ENCODE measurements at places on chromosomes 2 and 18.

- DNase-seq = no peak
Observed at GRCh38 chr18:49249521-49249920, 210.9 kb downstream of the DYM start.

DNA sequence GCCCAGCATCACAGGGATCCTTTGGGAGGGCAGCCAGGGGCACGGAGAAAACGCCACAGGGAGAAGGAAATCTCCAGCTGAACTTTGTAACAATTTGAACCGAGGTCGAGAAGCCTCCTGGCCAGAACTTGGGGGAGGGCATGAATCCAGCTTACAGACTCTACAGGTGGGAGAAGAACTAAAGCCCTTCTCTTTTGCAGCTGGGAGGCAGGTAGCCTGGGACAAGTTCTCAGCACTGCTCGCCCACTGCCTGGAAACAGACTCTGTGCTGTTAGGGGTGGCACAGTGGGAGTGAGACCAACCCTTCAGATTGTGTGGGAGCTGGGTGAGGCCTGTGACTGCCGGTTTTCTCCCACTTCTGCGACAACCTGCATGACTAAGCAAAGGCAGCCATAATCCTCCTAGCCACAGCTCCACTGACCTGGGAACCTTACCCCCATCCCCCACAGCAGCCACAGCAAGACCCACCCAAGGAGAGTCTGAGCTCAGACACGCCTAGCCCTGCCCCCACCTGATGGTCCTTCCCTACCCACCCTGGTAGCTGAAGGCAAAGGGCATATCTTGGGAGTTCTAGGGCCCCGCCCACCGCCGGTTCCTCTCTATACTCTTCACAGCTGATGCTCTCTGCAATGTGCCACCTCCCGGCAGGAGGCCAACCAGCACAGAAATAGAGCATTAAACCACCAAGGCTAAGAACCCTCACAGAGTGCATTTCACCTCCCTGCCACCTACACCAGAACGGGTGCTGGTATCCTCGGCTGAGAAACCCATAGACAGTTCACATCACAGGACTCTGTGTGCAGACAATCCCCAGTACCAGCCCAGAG lies 136.0 kb upstream of the SIX2 start:
- no peak for DNase-seq

DNA sequence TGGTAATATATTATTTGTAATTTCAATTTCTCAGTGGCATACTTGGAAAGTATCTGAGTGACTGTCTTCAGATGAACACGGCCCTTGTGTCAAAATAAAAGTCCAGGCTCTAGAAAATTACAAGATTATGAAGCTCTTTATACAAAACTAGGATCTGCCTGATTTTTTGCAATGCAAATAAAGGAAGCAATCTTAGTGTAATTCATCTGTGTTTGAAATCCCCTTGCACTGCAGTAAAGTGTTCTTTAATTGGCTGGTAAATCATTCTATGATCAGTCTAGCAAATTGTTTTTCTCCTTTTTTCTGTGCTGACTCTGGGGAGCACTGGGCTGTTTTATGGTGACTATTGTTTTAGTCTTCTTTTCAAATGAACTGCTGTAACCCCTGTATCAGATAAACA lies 1039.0 kb downstream of the SOCS6 start:
- DNase-seq = no peak

DNA sequence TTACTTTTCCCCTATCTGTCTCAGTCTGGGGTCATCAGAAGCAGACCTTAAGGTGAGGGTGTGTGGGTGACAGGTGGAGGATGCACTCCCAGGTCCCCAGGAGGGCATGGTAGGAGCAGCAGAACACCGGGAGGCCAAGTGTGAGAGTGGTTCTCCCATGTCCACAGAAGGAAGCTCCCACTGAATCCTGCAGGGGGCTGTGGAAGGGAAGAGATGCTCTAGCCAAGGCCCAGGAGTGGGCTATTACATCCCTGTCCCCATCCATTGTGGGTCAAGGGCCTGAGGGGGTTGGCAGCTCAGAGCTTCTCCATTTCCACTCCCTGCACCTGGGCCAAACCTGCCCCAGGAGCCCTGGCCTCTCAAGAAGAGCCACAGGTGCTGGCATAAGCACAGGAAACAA lies 86.4 kb upstream of the KCNE4 start:
- no peak for DNase-seq

DNA sequence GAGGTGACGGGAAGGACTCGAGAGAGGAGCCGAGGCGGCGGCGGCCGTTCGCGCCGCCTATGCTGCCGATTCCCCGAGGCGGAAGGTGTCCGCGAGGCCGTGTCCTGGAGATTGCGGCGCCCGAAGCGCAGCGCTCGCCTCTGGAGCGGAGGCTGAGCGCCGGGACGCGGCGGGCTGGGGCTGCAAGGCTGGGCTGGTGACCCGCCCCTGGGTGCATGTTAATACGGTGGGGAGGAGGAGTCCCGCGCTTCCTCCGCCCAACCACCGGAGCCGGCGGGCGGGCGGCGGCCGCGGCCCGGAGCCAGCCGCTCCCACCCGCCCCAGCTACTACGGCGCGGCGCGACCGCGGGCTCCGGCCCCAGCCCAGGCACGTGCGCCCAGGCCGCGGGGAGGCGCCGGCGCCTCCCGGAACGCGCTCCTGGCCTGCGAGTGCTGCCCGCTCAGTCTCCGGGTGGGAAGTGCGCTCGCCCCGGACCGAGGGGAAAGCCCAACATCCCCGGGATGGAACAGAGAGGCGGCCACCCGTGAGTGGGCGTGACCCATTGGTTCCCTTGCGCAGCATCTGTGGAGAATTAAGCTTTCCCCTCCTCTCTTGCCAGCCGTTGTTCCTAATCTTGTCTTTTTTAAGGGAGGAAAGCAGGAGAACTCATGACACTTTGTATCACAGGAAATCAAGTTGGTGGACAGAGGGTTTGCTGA lies at the start of gene DLGAP1:
TSS of gene DLGAP1 (minus strand) at position 195 of the 699 bp plus-strand sequence.
- DNase-seq = peak; percentile 2

DNA sequence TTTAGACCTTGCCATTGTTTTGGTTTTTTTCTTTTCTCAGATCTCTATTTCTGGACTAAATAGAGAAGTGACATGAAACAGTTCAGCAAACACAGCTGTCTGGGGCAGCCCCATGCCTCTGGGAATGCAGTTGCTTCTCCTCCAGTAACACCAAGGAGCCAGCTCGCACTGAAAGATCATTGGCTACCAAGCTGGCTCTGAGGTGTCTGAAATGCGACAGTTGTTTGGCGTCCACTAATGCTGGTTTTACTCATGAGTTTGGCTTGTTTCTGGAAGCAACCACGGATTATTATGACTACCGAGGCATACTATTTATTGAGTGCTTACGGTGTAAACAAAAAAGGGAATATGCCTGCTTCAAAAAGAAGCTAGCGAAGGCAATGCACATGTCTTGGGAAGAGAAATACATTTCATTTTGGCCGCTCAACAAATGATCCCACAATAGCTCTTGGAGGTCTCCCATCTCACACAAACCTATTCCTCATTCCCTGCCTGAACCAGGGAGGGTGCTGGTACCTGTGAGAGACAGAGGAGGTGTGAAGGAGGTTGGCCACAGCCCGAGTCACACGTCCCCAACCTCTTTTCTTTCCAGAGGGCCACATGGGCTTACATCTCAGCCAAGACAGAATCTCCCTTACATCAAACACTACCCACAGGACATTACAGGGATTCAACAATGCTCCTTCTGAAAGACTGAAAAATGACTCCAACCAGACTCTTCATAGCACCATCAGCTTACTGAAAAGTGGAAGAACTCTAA lies 37.5 kb upstream of the NEB start:
- DNase-seq = no peak

DNA sequence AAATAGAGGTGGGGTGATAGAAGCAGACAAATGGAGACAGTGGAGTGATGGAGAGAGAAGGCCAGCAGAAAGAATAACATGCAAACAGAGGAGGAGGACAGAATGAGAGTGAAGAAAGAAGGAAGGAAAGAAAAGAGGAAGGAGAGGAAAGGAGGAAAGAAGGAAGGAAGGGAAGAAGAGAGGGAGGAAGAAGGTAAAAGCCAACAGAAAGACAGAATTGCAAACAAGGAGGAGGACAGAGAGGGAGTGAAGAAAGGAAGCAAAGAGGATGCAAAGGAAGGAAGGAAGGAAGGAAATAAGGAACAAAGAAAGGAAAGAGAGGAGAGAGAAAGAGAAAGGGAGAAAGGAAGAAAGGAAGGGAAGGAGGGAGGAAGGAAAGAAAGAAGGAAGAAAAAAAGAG lies 444.0 kb downstream of the IRS1 start:
- no peak for DNase-seq

DNA sequence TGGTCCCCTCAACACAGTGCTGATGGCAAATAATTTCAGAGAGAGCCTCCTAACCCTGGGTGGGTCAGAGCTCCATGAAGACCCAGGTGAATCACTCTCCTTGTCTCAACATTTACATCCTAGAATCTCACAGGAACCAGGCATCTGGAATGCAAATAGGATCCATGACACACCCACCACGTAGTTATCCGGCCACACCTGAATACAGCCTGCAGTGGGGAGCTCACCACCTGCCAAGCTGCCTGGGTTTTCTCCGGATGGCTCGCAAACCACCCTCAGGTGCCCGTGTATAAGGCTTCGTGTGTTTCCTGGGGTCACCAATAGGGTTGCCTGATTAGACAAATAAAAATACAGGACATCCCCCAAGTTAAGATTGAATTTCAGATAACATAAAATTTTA lies 9.9 kb downstream of the CHST10 start:
- no peak for DNase-seq

DNA sequence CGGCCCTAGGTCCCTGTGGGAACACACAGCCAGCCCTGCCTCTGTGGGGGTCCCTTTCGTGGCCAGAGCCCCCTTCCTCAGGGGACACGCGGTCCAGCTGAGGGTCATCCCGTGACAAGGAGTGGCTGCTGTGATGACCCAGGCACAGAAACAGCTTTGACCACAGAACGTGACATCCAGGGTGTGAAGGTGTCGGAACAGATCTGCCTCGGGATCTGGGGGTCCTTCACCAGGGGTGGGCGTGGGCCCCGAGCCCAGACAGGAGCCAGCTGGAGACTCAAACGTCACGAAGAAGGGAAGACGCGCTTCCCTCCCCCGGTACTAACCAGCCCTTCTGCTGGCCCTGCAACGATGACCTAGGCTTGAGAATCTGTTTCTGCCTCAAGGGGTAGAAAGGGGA lies 75.9 kb downstream of the NFATC1 start:
- DNase-seq = no peak

- peak; percentile 99 for DNase-seq
Observed at GRCh38 chr2:84925724-84926376, 20.4 kb downstream of the TMSB10 start.

- DNase-seq = no peak
Observed at GRCh38 chr2:224404796-224405195, 2.9 kb upstream of the FAM124B start.

Measured in thyroid gland (tissue), 4 donors.